ENCODE measurements at places on chromosomes 7 and 10.

GRCh38 chr10:129887986-129888783, 75.9 kb downstream of the EBF3 start:
- DNase-seq = no peak

- DNase-seq = no peak
Observed at GRCh38 chr7:434891-435629, 84.6 kb downstream of the PDGFA start.

DNA sequence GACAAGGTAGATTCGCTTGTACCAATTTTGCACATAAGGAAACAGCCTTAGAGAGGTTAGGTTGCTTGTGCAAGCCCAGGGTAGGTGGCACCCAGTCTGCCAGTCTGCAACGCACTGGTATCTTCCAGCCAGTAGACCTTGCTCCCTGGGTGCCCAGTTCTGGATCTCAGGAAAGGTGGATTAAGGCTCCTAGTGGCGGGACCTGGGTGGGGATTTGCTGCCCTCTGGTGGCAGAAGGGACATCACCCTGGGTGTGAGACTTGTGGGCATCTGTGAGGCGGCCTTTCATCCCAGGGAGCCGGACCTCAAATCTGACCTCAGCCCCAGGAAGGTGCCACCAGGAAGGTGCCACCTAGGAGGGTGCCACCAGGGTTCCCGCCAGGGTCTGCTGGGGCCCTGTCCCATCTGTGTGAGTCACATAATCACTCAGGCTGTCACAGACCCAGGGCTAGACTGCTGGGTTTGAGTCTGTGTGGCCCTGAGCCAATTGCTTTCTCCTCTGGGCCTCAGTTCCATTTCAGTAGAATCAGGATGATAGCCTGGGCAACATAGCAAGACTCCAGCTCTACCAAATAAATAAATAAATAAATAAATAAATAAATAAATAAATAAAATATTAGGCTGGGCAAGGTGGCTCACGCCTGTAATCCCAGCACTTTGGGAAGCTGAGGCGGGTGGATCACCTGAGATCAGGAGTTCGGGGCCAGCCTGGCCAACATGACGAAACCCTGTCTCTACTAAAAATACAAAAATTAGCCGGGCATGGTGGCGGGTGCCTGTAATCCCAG, 5.3 kb upstream of the PRKRIP1 start:
- DNase-seq = peak; percentile 46

GRCh38 chr7:78684201-78684600, 769.3 kb downstream of the MAGI2 start:
- no peak for DNase-seq

DNA sequence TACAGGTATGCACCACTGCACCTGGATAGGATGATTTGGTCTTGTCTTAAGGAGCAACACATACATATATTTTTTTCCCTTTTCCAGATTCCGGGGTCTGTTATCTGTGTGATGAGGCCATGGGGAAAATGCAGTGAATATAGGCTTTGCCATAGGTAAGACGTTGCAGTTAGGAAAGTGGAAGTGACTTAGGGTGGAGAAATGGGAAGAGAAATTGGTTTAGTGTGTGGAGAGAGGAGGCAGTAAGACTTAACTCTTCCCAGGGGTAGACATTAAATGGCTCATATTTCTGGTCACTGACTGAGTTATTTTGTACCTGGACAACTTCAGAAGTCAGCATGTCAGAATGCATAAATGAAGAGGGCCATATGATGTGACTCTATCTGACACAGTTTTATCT, 66.7 kb downstream of the PFKFB3 start:
- DNase-seq = no peak

DNA sequence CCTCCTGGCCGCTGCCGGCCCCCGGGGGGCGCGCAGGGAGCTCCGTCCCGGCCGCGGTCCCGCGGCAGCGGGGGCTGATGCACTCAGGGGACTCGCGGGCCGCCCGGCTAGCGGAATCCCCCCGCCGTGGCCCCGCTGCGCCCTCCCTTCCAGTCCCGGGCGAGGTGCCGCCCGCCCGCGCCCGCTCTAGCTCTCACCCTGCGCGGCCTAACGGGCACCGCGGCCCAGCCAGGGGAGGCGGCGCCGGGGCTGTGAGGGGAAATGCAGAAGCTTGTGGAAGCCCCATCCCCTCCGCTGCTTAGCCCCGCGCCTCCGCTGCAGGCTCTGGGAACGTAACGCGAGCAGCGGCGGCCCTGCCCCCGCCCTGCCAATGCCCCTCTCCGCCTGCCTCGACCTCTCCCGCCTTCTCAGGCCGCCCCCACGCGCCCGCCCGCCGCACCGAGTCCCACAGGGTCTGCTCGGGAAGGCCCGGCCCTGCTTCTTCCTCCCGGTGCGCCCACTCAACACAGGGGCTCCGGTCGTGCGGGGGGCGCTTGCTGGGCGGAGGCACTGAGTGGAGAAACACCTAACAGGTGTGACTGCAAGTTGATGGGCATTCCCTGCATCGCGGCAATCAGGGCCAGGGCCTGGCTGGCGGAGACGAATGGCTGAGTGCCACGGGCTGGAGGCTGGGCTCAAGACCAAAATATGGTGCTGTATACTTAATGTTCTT, 384 bp upstream of the TMEM229A start:
- DNase-seq = no peak

GRCh38 chr10:18968159-18968558, 80.4 kb upstream of the MALRD1 start:
- DNase-seq = no peak

- no peak for DNase-seq
Observed at GRCh38 chr10:116511365-116511764, 34.4 kb upstream of the PNLIP start.

- no peak for DNase-seq
Observed at GRCh38 chr10:93458821-93459257, 23.3 kb downstream of the MYOF start.

- DNase-seq = no peak
Observed at GRCh38 chr10:23343591-23344240, 881 bp downstream of the C10orf67 start.

DNA sequence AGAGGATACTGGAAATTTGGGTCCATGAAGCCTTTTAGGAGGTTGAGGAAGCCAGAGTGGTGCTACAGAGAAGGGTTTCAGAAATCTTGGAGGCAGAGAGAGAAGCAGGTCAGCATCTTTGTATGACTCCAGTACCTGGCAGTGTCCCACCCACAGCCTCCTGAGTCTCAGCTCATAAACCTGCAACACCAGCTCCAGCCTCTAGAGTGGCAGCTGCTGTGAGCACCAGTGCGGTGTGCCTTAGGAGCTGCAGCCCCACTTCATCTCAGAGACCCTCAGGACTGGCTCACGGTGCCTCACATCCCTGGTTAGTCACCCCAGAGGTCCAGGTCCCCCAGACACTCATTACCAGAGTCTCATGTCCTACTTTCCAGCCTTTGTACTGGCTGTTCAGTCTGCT, 84.8 kb upstream of the PRKAR2B start:
- DNase-seq = no peak

- no peak for DNase-seq
Observed at GRCh38 chr7:91299952-91300775, 35.9 kb downstream of the FZD1 start.

GRCh38 chr10:89954787-89955566, 253.6 kb downstream of the KIF20B start:
- no peak for DNase-seq

DNA sequence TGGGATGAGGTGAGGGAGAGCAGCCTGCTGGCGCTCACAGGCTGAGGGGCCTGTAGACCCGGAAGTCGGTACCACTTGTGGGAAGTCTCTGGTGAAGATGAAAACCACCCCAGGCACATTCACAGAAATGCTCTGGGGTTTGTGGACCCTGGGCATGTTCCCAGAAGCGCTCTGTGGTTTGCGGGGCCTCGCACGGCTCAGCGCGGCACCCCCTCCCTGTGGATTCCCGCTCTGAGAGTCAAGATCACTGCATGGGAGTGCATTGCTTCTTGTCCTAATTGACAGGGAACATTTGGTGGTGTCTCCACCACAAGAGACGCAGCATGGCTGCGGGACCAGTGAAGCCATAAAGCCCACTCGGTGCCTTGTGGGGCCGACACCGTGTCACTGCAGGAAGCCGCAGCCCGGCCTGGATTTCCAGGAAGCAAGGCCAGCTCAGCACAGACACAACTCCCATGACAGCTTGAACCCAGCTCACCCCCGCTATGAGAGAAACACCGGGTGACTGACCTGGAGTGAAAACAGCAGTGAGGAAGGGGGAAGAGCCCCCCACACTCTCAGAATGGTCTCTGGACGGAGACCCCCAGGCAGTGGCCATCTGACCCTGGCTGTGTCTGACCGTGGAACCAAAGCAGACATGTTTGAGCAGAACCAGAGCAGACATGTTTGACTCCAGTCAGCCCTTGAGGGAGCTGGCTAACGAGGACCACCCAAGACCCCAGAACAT, 157.2 kb downstream of the PTPRN2 start:
- DNase-seq = no peak

DNA sequence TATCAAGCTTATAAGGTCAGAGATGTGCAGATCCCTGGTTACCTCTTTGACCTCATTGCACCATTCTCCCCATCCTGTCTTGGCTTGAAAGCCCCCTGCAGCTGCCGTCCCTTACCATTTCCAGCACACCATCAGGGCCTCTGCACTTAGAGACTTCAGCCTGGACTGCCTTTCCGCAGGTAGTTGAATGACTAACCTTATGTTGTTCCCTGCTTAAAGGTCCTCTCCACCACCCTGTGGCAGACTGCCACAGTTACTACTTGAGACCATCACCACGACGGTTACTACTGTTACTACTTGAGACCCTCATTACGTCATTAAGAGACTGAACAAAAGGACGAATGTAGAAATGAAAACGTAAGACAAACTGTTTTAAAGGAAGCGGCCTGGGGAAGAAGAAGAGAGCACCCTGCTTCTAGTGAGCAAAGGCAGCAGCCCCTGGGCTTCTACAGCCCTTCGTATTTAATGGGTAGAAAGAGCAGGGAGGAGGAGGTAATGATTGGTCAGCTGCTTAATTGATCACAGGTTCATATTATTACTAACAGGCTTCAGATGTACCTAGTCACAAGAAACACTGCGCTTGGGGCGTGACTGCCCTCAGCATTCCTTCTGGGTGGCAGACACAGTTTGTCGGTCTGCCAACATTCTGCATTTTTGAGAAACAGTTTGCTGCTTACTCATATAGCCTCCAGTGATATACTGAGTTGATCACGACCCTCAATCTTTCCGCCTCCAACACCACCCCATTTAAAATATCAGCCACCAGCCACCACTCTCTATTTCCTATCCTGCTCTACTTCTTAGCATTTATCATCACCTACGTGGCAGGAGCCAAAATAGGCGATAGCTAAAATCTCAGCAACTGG, 74.1 kb upstream of the PARD3 start:
- DNase-seq = no peak

- DNase-seq = no peak
Observed at GRCh38 chr7:42572561-42572960, 335.6 kb upstream of the GLI3 start.

- no peak for DNase-seq
Observed at GRCh38 chr10:79133416-79133815, 64.7 kb downstream of the ZMIZ1 start.

- DNase-seq = no peak
Observed at GRCh38 chr10:46514899-46515298, 41.6 kb downstream of the GPRIN2 start.

DNA sequence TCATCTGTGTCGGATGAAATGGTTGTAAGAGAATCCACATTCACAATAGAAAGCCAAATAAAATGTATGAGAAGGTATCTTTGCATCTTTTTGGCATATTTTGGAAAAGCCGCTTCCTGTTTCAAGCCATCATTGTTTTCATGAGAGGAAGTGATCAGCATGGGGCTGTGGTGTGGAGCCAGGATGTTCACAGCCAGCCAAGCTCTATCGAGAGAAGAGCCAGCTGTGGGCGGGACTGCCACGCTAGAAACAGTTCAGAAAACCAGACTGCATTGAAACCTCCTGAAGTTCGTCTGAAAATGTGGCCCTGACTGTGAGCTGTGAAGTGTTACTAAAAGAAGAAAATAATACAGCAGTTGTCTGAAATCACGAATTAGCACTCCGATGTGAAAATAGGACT, 21.2 kb upstream of the NPS start:
- no peak for DNase-seq

DNA sequence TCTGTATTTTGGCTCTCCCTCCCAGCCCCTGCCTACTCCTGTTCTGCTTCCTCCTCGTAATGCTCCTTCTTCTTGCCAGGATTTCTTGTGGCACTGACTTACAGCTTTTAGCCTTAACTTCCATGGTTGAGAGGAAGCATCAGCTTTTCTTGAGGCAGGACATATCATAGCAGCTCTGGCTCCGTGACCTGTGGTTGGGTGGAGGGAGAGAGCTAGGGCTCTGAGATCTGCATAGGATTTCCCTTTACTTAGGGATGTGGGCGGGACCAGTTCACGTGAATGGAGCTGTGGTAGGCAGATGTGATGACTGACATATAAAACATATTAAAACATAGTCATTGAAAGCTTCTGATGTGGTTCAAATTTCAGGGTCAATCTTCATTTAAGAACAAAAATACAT, 10.6 kb upstream of the RAB11FIP2 start:
- no peak for DNase-seq

- DNase-seq = no peak
Observed at GRCh38 chr7:46197785-46198540, 276.9 kb upstream of the IGFBP3 start.

DNA sequence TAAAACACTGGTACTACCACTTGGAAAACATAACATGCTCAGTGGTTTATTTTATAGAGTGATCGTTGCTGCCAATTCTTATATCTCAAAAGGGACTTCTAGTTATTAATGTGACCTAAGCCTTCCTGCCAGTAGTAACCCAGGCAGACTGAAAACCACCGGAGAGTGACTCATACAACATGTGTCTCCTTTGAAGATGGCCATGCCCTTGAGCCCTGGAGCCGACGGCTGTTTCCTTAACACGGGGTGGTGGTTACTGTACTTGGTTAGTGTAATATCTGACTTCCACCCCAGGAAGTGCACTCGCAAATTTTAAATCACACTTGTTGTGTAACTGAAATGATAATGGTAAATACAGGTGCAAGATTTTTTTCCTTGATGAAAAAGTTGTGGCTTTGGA, 30.5 kb downstream of the JAKMIP3 start:
- no peak for DNase-seq

DNA sequence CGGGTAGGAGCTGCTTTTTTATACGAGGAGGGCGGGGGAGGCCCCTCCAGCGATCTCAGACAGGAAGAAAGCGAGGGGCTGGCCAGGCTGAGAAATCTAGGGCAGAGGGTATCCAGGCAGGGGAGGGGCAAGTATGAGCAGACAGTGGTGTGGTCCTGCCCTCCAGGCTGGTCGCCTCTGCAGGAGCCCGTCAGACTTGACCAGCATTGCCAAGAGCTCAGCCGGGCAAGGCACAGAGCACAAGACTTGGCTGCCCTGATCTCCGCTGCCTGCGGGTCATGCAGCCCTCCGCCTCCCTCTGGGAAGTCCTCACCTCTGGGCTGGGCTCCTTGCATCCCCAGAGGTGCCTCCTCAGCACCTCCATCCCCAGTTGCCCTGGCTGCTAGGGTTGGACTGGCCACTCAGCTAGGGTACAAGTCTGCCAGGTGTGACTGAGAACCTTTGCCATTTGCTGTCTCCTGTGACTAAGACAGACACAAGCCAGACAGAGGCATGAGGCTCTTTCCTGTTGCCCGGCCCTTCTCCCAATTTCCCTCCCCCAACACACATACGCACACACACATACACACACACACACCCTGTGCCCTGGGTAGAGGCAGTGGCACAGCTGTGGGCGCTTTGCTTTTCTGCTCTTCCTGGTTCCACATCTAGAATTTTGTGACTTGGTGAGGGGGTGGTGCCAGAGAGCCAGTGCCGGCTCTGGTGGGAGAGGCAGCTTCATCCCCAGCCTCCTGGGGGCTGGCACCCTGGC, 59.1 kb upstream of the PPIF start:
- no peak for DNase-seq

- peak; percentile 56 for DNase-seq
Observed at GRCh38 chr7:30028749-30029635, 780 bp downstream of the PLEKHA8 start.

All from SHP77 treated with DMSO at 0.1 percent for 48 hours (cell line).